ENCODE measurements at places on chromosomes 12 and 14. TPM values are rescaled to one million over a fixed set of nuclear protein-coding genes. Genes with fewer than 3 reads are reported as not detected.
A peak's percentile ranks its signal among the peaks of the same experiment; 100 is the strongest.

PTPRR gene
- 12.2 TPM for total RNA-seq

DNA sequence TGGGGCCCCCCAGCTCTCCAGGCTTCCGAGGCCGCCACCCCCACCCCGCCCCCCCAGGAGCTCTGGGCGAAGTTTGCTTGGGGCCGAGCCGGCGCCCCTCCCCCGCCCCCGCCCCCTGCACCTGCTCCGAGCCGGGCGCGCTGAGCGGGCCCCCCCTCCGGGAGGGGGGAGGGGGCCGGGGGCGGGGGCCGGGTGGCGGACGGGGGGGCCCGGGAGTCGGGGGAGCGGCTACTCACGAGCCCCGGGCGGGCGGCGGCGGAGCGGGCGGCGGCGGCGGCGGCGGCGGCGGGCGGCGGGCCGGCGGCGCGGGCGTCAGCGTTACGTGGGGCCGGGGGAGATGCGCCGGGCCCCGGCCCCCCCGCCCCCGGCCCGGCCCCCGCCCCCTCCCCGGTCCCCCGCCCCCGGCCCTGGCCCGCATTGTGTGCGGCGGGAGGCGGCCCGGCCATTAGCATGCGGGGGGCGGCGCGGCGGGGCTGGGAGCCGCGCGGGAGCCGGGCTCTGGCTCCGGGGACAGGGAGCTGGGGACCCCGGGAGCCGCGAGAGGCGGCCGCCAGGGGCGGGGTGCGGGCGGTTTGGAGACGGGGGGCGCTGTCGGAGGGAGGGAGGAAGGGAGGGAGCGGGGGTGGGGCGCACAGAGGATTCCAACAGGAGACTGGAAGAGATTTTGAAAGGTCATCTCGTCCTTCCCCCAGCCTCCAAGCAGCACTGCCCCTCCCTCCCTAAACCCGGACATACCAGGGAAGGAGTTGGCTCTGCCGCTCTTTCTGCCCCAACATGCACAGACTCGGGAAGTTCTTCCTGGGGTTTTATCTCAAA lies at the start of gene ZNF219:
Gene ZNF219, minus strand, starts transcription at position 580 of the 816 bp plus-strand sequence. CDS start 5,064 bp downstream, outside the sequence.
- peaks cover 28% of the 10 kb centered on the region for H3K4me1 ChIP-seq
- no peak within 1 kb of the TSS for H3K27ac ChIP-seq
- no peaks in the 10 kb centered on the region for H3K36me3 ChIP-seq
- no peak for DNase-seq

DNA sequence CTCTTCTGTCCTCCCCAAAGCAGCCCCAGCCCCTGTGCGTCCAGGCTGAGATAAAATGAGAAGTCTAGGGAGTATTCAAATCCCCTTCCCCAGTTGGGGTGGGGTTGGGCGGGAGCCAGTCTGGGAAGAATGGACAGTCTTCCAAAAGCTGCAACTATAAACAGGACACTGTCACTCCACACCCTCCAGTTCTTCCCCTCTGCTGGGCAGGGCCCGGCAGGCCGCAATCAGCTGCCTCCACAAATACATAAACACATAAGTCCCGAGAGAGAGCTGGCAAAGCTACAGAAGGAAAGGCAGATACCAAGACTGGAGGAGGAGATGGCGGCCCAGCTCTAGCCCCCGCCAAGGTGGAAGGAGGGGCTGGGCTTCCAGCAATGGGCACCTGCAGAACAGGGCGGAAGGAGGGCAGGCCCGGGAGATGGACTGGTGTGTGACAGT lies 12.7 kb downstream of the LTBP2 start:
- H3K36me3 ChIP-seq: peaks cover 5% of the 10 kb centered on the region
- H3K27me3 ChIP-seq: no peaks in the 10 kb centered on the region
- no peak for DNase-seq
- H3K4me3 ChIP-seq: no peak overlapping the region
- H3K4me1 ChIP-seq: no peaks in the 10 kb centered on the region
- H3K27ac ChIP-seq: no peak overlapping the region

GRCh38 chr14:54170301-54170700 lies 213.7 kb upstream of the BMP4 start:
- no peaks in the 10 kb centered on the region for H3K27me3 ChIP-seq
- peaks cover 33% of the 10 kb centered on the region for H3K4me1 ChIP-seq

DNA sequence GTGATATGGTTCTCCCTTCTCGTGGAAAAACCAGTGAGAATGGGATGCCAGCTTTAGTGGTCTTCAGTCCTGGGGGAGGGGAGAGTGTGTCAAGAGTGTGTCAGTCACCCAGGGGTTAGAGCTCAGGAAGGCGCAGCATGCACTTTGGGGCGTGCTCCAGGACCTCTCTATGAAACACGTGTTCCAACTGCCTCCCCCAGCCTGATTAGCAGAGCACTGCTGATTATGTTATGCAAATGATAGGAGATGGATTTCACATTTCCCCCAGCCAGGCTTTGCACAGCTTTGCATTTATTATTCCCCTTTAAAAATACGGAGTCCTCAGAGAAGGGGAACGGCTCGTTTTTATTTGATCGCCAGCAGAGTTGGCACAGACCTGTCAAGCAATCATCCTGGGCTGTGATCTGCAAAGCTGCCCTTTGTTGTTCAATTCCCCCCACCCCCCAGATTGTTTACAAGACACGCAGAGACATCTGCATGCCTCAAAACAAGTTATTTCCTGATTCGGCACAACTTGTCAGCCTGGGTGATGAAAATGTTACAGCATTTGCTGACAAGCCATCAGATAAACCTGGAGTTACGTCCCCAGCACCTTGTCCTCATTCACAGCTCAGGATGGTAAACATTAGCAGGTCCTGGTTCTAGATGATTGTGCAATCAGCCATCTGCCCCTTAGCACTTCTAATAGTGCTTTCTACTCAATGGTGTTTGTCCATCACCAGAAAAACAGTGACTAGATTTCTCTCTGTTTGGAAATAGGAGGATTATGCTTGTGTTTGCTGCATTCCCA lies 196.5 kb downstream of the NOVA1 start:
- H3K36me3 ChIP-seq: no peaks in the 10 kb centered on the region
- peak; percentile 81 for DNase-seq
- peaks cover 12% of the 10 kb centered on the region for H3K4me1 ChIP-seq
- no peaks in the 10 kb centered on the region for H3K27me3 ChIP-seq
- H3K27ac ChIP-seq: no peak overlapping the region

GRCh38 chr12:102120564-102120873 lies 536 bp downstream of the PARPBP start:
- peaks cover 17% of the 10 kb centered on the region for H3K36me3 ChIP-seq
- H3K4me3 ChIP-seq: peak overlapping the region; percentile 93
- peak; percentile 37 for DNase-seq
- peaks cover 23% of the 10 kb centered on the region for H3K4me1 ChIP-seq
- no peaks in the 10 kb centered on the region for H3K27me3 ChIP-seq

ASPG gene
- total RNA-seq: 0.33 TPM

ZFHX2 gene
- total RNA-seq: 5.3 TPM

GRCh38 chr12:130761537-130762318 lies 45.6 kb upstream of the RIMBP2 start:
- H3K36me3 ChIP-seq: no peaks in the 10 kb centered on the region
- no peak for DNase-seq
- no peaks in the 10 kb centered on the region for H3K4me1 ChIP-seq
- H3K4me3 ChIP-seq: no peak overlapping the region

- H3K36me3 ChIP-seq: no peaks in the 10 kb centered on the region
- DNase-seq: no peak
- no peaks in the 10 kb centered on the region for H3K4me1 ChIP-seq
- H3K27me3 ChIP-seq: no peaks in the 10 kb centered on the region
- H3K4me3 ChIP-seq: no peak overlapping the region
These were observed 1325.8 kb downstream of the AACS start for GRCh38 chr12:126390969-126391566.

DNA sequence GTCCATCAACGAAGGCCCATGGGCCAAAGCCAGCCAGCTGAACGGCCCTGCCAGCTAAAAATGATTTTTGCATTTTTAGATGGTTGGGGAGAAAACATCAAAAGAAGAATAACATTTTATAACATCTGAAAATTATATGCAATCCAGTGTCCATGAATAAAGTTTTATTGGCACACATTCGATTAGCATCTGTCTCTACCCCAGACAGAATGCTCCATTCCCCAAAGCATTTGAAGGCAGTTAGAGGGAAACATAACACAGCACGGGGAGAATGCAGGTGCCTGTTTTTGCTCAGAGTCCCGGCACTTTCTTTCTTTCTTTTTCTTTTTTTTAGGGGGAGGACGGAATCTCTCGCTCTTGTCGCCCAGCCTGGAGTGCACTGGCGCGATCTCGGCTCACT lies 110.7 kb downstream of the ZNF664 start:
- no peaks in the 10 kb centered on the region for H3K36me3 ChIP-seq
- H3K4me1 ChIP-seq: no peaks in the 10 kb centered on the region
- H3K27ac ChIP-seq: no peak overlapping the region
- peaks cover 10% of the 10 kb centered on the region for H3K27me3 ChIP-seq
- no peak overlapping the region for H3K4me3 ChIP-seq
- DNase-seq: no peak

DNA sequence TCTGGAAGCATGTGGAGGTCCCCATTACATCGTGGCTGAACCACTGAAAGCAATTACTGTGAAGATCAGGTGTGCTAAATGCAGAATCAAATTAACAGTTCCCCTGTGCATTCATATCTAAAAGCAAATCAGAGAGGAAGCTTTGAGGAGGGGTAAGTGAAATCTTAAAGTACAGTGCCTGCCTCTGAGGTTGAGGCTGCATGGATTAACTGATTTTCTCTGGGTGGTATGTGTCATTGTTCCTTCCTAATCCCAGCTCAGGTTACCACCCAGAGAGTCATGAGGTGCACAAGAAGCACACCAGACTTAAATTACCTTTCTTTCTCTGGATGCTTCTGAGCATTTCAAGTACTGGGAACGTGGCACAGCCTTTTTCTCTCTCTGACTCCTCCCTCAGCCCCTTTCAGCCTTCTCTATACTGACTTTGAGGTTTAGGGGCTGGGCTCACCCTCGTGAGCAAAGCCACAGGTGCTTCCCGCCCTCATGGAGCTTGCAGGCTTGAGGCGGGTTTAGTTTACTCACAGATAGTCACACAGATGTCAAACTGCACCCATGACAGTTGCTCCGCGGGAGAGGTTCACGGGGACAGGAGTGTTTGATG lies 237.6 kb upstream of the CRY1 start:
- H3K27ac ChIP-seq: no peak overlapping the region
- peak; percentile 41 for DNase-seq
- H3K36me3 ChIP-seq: no peaks in the 10 kb centered on the region
- H3K4me1 ChIP-seq: peaks cover 43% of the 10 kb centered on the region
- H3K4me3 ChIP-seq: no peak overlapping the region

DNA sequence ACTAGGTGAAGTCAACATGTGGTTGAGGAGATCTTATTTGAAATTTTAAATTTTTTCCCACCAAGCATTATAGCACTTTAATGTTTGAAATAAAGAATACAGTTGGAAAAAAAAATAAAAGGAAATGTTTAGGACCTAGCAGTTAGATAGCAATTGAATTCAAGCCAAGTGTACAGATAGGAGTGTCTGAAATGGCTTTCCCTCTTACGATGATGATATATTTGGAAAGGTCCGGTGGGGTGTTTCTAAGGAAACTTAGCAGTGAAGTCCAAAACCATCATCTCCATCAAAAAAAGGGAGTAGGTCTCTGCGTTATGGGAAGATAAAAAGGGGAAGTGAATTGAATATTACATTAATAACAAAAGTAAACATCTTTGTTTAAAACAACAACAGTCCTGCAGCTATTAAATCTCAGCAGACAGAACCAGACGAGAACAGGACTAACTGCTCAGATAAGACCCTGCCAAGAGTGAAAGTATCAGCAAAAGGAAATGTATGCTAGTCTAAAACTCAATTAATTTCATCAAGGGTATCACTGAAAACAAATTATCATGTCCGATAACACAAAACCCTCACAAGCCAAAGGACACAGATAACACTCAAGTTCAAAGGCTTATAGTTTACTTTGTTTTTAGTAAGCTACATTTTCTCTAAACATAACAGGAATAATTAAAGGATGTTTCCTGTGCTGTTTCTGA lies 242.0 kb downstream of the BMP4 start:
- H3K27me3 ChIP-seq: no peaks in the 10 kb centered on the region
- H3K36me3 ChIP-seq: no peaks in the 10 kb centered on the region
- no peak overlapping the region for H3K27ac ChIP-seq
- no peak for DNase-seq
- peaks cover 9% of the 10 kb centered on the region for H3K4me1 ChIP-seq

TAC3 gene
- total RNA-seq: not detected

DNA sequence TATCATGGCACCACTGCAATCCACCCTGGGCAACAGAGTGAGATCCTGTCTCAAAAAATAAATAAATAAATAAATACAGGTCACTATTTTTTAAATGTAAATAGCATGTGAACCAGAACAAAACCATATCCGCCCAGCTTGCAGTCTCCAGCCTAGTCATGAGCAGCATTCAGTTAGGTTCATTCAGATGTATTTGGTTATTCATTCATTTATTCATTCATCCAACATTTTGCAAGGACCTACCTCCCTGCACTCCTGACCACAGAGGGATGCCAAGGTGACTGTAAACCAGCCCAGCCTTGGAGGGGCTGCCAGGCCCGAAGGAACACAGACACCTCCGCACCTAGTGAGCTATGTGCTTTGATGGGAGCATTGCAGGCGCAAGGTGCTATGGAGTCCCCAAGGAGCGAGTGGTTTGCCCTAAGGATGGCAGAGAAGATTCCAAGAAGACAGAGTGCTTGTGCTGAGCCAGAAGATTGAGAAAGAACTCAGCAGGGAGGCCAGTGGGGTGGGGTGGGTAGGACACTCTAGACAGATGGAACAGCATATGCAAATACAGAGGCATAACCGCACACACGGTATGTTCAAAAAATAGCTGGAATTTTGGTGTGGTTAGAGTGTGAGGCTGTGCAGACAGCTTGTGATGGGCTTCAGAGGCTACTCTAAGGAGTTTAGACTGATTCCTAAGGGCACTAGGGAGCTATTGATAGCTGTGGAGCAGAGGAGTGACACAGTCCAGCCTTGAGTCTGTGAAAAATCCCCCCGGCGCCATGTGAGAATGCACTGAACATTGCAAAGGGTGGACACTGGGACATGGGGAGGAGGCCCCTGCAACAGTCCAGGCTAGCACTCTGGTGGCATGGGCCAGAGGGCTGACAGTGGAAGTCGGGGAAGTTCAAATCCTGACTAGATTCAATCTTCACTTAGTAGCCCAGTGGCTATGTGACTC lies 11.7 kb downstream of the DTX1 start:
- no peak overlapping the region for H3K4me3 ChIP-seq
- H3K4me1 ChIP-seq: no peaks in the 10 kb centered on the region
- DNase-seq: no peak
- peaks cover 46% of the 10 kb centered on the region for H3K27me3 ChIP-seq

DNA sequence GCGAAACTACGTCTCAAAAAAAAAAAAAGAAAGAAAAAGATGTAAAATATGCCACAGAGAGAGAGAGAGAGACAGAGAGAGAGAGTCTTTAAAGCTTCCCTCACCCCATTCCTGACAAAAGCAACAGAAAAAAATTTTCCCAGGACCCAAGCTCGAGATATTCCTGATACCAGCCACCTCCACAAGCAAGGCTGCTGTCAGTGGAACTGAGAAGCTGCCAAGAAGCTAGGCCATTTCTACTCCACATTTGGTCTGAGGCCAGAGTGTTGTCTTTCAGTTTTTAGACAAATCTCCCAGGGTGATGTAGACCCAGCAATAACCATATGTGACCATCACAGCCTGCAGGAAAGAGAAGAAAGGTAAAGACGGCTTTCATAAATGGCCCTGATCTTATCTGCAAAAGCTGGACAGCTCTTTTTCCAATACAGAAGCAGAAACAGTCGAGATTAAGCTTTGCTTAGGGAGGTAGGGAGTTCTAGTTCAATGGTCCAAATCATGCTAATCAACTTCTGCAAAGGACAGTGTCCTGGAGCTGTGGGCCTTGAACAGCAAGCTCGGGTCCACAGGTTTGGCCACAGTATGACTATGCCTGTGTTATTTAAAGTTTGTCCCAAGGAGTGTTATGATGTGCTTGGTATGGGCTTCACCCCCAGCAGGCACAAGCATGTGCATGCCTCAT lies 130.3 kb upstream of the NUDT4 start:
- no peak for DNase-seq
- peaks cover 23% of the 10 kb centered on the region for H3K4me1 ChIP-seq
- H3K27me3 ChIP-seq: no peaks in the 10 kb centered on the region
- no peaks in the 10 kb centered on the region for H3K36me3 ChIP-seq
- no peak overlapping the region for H3K27ac ChIP-seq

All from PC-9 (cell line).